ENCODE measurements at places on chromosomes 6 and 20.

DNA sequence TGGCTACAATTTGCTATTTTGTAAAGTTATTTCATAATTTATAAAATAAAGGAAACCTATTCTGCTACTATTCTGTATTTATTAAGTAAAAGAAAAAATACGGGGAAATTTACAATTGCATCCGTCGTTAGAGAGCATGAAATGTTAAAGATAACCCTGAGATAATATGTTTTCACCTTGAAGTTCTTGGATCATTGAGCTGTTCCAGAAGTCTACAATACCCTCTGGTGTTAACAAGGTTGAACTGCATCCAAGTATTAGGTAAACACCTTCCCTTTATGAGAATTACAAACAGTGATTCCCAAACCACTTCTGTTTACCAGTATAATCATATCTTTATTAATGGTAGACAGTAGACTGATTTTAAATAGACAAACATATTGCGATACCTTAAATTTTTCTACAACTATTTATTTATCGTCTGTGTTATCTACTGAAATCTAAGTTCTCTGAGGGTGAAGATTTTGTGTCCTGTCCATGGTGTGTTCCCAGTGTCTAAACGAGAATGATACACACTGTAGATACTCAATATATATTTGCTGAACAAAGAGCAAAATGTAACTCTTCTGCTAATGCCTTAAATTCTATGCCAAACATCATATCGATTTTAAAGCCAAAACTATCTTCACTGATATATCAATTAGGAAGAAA lies 28.2 kb downstream of the TBC1D32 start:
- DNase-seq = no peak

DNA sequence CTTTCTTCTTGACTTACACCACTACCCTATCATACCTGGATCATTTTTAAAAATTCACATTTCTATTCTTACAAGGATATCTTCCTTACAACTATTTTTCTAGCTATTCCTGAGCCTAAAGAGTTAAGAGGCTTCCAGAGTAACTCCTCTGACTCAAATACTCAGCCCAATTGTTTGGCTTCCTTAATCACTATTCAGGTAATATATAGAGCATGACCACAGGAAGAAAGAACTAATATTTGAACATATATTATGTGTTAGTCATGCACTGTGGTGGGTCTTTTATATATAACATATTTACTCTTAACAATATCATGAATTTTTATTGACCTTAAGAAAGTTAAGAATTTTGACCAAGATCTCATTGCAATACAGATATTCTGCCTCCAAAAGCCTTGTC lies 42.0 kb upstream of the ID4 start:
- DNase-seq = no peak

DNA sequence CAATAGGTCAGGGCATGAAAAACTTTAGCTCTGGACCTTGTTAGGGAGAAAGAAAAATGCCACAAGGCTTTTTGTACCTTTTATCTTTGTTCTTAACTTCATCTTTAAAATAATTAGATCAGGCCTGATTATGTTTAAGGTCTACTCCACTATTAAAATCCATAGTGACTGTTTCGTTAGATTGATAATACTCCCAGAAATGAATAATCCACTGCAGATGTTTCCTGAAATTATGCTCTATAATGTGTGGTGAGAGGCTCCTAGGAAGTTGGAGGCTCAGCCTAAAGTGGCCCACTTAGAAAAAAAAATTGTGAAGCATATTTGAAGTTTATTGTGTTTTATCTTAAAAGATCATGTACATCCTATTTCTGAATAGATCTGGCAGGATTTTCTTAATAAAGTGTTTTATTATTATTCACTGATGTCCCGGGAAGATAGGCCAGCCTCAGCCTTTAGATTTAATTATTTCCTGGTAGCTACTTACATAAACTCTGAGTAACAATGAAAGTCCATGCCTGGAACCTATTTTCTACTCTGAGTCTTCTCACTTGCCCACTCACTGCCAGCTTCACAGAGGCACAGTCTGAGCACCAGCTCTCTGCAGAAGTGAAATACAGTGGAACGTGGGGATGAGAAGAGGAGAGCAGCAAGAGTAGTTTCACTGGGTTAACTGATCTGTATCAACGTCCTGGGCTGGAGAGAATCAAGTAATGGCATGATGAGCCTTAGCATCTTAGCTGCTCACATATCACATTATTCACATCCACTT lies 126.8 kb upstream of the TMEM170B start:
- no peak for DNase-seq

DNA sequence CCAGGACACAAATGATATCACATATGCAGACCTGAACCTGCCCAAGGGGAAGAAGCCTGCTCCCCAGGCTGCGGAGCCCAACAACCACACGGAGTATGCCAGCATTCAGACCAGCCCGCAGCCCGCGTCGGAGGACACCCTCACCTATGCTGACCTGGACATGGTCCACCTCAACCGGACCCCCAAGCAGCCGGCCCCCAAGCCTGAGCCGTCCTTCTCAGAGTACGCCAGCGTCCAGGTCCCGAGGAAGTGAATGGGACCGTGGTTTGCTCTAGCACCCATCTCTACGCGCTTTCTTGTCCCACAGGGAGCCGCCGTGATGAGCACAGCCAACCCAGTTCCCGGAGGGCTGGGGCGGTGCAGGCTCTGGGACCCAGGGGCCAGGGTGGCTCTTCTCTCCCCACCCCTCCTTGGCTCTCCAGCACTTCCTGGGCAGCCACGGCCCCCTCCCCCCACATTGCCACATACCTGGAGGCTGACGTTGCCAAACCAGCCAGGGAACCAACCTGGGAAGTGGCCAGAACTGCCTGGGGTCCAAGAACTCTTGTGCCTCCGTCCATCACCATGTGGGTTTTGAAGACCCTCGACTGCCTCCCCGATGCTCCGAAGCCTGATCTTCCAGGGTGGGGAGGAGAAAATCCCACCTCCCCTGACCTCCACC lies 42.2 kb downstream of the SIRPA start:
- DNase-seq = no peak

- DNase-seq = no peak
Observed at GRCh38 chr20:63641146-63641791, 12.0 kb downstream of the STMN3 start.

GRCh38 chr20:19712721-19713260 lies 45.3 kb upstream of the RIN2 start:
- no peak for DNase-seq

DNA sequence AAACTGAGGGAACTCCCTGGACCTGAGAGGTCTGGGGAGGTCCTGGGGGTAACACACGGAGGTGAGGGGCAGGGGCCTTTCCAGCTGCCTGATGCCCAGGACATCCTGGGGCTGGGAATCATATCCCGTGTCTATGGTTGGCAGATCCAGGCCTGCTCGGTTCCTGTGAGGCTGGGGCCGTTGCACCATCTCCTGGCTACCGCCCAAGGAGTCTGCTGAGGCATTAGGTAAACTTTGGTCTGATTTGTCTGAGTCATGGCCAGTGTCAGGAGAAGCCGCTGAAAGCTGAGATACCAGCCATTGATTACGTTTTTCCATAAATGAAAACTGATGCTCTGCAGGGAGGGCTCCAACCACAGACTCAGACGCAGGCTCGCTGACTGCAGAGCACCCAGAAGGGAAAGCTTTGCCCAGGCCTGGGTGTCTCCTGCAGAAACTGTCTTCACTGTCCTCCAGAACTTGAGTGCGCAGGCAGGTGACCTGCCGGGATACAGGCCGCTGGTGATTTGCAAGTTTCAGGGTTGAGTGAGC lies 14.2 kb downstream of the TRAF3IP2 start:
- DNase-seq = no peak

GRCh38 chr6:114364301-114364700 lies 21.5 kb upstream of the HS3ST5 start:
- no peak for DNase-seq

- no peak for DNase-seq
Observed at GRCh38 chr6:146594495-146594894, 4.3 kb upstream of the ADGB start.

DNA sequence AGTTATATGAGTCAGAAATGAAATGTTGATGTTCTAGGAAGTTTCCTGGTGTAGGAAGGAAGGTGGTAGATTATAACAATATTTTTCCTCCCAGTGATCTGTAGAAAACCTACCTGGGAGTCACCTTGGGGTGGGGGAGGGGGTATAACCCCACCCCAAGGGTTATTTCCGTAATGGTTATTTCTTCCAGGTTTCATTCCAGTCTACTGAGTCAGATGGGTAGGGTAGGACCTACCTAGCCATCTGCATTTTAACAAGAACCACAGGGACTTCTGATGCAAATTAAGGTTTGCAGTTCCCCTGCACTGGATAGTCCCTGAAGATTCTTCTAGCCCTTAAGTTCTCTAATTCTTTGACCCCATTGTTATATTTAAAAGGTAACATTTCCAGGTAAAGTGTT lies 88.9 kb downstream of the ARMC2 start:
- no peak for DNase-seq

DNA sequence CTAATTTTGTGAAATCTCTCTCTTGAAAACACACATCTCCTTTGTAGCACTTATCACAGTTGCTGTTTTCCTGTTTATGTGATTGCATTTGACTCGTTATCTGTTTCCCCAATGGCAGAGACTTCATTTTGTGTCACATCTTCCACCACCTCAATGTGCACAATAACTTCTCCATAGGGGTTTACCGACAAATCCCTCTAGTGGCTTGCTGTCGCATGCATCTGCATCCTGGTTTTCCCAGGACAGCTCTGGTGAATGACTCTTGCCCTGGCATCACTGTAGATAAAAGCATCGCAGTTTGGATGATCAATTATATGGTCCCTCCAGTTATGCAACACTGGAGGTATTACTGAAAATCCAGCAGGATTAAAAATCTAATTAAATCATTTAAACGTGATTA lies 206.5 kb upstream of the BTBD3 start:
- no peak for DNase-seq

- no peak for DNase-seq
Observed at GRCh38 chr6:1670711-1671462, 61.2 kb downstream of the FOXC1 start.

- DNase-seq = no peak
Observed at GRCh38 chr20:6993011-6993410, 225.5 kb downstream of the BMP2 start.

DNA sequence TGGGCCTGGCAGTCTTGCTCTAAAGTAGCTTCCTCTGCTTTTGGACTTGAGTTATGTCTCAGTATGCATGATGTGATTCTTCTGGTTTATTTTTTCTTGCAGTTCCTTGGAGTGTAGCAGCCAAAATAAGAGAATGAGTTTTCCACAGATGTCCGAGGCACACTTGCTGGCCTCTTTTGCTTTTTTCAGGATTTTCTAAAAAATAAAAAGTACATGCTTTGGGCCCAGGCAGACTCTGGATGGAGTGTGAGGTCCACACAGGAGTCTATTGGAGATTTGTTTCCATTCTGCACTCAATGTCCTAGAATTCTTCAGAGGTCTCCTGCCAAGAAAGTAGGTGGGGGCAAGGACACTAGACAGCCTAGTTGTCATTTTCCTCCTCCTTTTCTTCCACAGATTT lies 477.6 kb downstream of the EPM2A start:
- no peak for DNase-seq

DNA sequence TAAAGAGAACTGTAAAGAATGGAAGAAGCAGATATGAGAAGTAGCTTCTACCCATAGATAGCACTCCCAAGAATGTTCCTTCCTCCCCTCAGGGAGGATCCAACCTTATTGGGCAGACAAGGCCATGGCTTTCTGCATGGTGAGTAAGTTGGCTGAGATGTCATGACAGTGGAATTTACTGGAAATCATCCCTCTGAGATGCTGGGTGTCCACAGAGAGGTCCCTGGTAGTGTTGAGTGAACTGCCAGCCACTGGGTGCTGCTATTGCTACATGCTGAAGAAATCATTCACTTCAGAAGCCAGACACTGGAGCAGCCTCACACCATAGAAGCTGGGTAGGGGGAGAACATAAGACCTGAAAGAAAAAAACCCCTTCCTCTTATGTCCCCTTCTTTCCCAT lies 46.4 kb upstream of the FERMT1 start:
- DNase-seq = no peak

- no peak for DNase-seq
Observed at GRCh38 chr6:20134613-20135012, 77.7 kb downstream of the MBOAT1 start.

DNA sequence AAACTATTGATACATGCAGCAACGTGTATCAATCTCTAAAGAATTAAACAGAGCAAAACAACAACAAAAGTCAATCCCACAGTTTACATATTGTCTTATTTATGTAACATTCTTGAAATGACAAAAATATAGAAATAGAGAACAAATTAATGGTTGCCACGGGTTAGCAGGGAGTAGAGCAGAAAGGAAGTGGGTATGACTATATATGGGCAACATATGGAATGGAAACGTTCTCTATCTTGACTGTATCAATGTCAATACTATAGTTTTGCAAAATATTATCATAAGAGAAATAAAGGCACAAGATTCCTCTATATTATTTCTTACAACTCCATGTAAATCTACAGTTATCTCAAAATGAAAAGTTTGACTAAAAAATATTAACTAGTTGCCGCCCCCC lies 12.8 kb downstream of the AK9 start:
- no peak for DNase-seq

DNA sequence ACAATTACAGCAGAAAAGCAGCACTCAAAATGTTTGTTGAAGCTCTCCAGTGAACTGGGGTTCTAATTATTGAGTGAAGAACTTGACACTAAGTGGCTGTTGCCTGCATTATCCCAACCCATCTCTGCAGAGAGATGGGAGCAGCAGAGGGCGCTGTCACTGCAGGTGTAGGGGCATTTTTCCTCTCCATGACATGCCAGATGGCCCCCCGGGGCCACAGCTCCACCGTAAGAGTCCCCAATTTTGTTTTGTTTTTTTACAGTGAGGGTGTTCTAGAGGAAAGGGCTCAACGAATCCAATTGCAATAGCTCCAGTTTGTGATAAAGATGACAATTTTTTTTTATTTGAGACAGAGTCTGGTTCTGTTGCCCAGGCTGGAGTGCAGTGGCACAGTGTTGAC lies 1.9 kb upstream of the FUCA2 start:
- no peak for DNase-seq

DNA sequence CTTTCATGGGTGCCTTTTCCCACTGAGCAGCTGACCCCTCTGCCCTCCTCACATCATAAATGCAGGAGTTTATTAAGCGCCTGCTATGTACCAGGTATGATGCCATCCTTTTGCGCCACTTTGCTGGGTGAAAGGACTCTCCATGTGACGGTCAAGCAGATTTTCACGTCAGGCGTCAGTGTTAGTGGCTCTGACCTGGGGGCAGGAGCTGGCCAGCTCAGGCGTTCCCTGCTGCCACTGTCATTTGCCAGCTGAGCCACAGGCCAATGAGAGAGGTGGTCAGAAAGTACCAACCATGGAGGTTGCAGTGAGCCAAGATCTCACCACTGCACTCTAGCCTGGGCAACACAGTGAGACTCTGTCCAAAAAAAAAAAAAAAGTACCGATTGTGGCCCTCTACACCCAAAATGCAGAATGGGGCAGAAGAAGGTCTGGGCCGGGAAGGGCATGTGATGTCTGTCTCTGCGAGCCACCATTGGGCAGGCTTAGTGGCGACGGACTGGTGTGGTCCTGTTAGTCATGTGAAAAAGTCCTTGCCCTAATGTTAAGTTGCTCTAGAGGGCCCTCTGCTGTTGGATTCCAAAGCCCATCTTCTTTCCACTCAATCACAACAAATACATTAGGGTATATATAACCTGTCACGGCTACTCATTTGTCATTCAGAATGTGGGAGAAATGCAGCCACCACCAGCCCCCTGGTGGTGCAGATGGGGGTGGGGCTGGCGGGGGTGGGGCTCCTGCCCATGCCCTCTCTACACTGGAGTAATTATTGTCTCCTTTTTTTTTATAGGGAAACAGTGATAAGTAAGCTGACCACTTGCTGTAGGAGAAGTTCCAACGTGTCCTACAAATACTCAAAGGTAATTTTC lies 18.4 kb upstream of the SLC22A1 start:
- DNase-seq = no peak
